PC-3 (cell line): ENCODE measurements at places on chromosomes 5 and 9. TPM values are rescaled to one million over a fixed set of nuclear protein-coding genes. Genes with fewer than 3 reads are reported as not detected.

DNA sequence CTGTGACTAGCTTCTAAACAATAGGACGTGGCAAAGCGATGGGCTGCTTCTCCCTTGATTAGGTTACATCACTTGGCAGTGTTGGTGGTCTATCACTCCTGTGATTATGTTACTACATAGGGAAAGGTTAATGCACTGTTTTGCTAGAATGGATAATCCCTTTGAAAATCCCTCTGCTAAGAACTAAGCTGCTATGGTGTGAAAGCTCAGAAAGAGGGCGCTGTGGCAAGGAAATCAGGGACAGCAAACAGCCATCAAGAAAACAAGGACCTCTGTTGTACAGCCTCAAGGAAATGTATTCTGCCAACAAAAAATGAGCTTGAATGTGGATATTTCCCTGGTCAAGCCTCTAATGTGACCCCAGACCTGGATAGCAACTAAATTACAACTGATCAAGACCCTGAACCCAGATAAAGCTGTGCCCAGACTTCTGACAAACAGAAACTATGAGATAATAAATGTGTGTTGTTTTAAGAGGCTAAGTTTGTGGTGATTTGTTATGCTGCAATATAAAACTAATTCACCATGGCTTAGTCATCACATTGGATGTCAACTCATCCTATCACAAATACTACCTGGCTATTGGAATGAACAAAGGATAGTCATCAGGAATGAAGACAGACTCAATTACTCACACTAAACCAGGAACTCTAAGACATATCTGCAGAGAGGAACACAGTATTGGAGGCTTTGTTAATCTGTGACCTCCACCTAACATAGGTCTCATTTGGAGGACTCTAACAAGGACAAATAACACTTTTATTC, 1215.9 kb downstream of the EFNA5 start:
- DNase-seq, result peak; percentile 89

GRCh38 chr5:72301557-72301956, 18.5 kb downstream of the MRPS27 start:
- DNase-seq, result no peak

The CAMK2A gene
- total RNA-seq, result 0.15 TPM in 1 of 2 replicates, not detected in the other

- DNase-seq, result no peak
Observed at GRCh38 chr5:68894673-68895072, 199.1 kb upstream of the SLC30A5 start.

The TMOD1 gene
- not detected in 2 replicates for total RNA-seq

DNA sequence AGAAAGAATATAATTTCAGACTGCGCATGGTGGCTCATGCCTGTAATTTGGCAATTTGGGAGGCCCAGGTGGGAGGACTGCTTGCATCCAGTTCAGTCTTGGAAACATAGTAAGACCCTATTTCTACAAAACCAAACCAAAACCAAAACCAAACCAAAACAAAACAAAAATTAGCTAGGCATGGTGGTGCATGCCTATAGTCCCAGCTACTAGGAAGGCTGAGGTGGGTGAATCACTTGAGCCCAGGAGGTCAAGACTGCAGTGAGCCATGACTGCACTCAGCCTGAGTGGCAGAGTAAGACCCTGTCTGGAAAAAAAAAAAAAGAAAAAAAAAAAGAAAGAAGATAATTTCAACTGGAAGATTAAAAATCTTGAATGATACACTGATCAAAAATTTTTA, 137.0 kb upstream of the ACOT12 start:
- DNase-seq, result no peak

DNA sequence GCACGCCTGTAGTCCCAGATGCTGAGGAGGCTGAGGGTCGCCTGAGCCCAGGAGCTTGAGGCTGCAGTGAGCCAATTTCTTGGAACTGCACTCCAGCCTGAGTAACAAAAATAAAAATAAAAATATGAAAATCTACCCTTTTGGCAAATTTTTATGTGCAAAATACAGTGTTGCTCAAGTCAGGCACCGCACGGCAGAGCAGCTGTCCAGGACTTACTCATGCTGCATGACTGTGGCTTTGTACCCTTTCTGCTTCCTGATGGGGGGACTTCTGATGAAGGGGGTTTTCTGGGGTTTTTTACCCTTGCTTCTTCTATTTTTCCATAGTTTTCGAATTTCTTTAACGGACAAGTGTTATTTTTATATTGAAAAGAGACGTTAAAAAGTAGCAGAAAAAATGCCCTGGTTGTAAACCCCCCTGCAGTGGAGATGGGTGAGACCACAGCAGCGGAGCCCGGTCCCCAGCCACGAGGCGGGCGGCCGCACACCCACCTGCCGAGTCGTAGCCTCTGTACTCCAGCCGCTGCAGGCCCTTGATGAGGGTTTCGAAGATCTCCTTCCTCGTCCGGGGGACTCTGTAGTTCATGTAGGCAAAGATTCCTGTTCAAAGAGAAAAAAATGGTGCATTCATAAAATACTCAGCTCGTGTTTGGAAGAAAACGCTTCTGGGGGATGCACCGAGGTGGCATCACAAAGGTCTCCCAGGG, 15.0 kb downstream of the GFPT2 start:
- no peak for DNase-seq

DNA sequence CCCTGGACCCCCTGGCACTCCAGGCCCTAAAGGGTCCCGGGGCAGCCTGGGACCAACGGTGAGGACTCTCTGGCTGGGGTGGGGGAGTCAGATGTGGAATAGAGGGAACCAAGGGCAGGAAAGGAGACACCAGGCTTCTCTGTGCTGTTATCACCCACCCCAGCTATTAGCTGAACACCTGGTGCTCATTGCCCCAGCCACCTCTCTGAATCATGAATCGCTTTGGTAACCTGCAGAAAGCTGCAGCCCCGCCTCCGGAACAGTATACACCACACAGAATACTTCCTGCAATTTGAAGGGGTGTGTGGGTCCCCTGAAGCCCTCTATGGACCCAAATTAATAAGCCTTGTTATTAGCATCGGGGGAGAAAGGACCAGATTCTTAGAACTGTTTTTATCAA, 40.4 kb upstream of the ORM1 start:
- no peak for DNase-seq

The EGFLAM gene
- total RNA-seq, result not detected in 2 replicates

DNA sequence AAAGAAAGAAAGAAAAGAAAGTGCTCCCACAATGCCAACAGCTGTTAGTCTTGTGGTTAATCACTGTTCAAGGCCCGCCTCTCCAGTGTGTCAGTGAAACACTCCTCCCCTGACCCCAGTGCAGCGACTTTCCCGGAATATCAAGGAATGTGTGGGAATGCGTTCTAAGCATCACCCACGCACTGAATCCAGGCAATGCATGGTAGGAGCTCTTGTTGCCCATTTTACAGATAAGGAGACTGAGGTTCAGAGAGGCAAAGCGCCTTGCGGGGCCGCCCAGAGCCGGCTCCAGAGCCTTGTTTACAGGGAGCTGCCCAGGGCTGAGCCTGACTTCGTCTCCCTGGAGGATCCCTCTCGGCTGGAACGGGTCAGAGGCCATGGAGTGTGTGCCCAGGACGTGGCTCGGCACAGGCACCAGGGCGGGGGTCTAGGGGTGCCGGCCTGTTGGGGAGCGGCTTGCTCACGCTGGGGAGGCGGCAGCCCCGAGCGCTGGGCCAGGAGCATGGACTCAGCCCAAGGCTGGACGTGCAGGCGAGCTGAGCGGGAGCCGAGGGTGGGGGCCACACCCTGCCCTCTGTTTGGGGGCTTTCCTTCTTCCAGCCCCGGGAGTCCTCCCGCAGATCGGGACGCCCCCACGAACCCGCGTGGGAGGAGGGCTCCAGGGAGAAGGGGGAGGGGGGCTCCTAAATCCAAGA, 823 bp downstream of the ST6GALNAC6 start:
- DNase-seq, result peak; percentile 26

The FOXD1 gene
- 10.3 and 12.8 TPM in 2 replicates for total RNA-seq

- no peak for DNase-seq
Observed at GRCh38 chr5:111562561-111562960, 50.2 kb upstream of the STARD4 start.

DNA sequence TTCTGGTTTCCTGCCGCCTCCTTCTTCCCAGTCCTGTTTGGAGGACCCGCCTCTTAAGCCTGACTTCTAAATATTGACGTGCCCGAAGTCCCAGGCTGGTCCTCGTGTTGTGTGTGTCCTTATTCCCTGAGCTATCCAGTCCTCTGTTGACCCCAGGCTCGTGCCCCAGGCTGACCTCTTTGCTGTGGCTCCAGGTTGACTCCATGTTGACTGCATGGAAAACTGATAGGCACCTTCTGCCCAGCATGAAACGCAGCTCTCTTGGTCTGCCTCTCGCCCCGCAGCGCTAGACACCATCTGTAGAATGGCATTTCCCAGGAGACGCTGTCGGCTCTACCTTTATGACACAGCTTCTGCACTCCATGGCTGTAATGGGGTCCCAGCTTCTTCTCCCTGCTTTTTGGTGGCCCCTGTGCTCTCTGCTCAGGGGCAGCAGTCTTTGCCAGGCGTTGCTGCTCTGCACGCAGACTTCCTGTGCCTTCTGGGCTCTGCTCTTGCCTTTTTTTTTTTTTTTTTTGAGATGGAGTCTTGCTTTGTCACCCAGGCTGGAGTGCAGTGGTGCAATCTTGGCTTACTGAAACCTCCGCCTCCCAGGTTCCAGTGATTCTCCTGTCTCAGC, 28.4 kb downstream of the EHMT1 start:
- no peak for DNase-seq

DNA sequence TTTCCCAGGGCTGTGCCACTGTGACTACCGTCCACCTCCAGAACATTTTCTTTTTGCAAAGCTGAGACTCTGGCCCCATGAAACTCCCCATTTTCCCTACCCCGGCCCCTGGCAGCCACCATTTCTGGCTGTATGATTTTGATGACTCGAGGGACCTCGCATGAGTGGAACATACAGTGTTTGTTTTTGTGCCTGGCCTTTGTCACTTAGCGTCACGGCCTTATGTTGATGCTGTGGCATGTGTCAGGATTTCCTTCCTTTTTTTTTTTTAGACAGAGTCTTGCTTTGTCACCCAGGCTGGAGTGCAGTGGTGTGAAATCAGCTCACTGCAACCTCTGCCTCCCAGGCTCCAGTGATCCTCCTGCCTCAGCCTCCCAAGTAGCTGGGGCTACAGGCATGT, 42.7 kb downstream of the ASS1 start:
- no peak for DNase-seq

DNA sequence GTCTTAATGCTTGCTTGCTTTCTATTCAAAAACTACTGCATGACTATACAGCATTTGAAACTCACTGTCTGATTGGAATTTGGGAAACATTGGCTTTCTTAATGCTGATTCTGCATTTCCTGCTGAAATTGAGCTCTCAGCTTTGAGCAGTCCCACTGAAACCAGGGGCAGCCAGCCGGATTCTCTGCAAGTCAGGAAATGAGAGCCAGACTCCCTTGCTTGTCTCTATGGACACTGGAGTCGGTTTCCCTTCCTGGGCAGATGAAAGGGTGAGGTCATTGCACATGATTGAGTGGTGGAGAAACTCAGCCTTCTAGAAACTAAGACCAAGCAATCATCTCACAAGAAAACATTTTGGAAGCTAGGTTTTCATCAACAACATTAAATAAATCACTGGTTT, 119.7 kb upstream of the SPATA31C2 start:
- DNase-seq, result peak; percentile 5

The MYORG gene
- total RNA-seq, result 3.4 and 4.7 TPM in 2 replicates

GRCh38 chr5:59209758-59210359, 627.0 kb downstream of the RAB3C start:
- no peak for DNase-seq

GRCh38 chr5:91390268-91390667, 7.2 kb upstream of the ARRDC3 start:
- DNase-seq, result no peak
